ENCODE measurements at places on chromosomes 13 and 19.

DNA sequence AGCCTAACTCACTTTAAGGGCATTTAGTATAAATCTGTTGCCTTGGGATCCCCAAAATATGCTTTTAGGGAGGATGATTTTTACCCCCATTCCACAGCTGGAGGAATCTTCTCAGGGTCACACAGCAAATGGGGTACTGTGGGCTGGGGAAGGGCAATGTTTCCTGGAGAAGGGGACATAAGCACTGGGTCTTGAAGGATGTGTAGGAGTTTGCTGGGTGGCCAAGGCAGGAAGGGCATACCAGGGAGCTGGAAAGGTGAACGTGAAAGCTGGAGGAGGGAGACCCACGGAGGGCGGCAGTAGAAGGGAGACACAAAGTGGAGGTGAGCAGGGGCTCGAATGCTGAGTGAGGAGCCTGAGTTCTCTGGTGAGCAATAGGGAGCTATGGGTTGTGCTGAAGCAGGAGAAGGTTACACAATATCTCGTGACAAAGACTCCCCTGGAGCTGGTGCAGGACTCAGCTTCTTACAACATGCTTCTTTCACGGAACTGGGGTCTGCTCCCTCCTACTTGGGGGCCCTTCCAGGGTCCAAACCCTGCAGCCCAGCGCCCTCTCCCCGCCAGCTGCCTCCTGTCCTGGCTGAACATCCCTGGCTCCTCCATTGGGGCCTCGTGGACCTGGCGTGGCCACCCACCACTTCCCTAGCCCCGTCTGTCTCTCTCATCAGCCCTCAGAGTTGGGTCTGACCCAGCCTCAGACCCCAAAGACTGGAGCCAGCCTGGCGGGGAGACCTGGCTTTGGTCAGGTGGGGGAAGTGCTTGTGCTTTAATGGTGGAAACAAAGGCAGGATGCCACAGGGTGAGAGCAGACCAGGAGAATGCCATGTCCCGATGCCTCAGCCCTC lies 11.1 kb downstream of the CILP2 start:
- no peak for DNase-seq

DNA sequence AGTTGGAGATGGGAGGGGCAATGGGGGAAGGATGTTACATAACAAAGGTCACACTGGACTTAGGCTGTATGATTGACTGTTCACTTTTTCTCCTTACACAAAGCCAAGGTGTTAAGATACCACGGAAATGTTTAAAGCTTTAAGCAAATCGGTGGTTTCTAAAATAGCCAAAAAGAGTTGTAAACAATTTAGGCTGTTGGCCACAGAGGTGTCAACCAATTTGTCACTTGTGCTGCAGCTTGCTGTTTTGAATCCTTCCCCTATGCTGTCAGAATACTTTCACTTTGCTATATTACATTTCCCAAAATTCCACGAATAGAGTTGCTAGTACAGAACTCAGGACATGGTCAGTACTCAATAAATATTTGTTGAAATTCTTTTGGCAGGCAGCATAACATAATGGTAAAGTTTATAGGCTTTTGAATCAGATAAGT lies 149.3 kb downstream of the VWA8 start:
- DNase-seq = no peak

DNA sequence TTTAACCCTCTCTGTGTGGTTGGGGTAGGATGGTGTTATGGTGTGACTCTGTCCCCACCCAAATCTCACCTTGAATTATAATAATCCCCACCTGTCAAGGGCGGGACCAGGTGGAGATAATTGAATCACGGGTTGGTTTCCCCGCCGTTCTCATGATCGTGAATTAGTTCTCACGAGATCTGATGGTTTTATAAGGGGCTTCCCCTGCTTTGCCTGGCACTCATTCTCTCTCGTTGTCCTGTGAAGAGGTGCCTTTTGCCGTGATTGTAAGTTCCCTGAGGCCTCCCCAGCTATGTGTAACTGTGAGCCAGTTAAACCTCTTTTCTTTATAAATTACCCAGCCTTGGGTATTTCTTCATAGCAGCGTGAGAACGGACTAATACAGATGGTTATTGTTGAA lies 68.8 kb downstream of the ARHGEF7 start:
- no peak for DNase-seq

DNA sequence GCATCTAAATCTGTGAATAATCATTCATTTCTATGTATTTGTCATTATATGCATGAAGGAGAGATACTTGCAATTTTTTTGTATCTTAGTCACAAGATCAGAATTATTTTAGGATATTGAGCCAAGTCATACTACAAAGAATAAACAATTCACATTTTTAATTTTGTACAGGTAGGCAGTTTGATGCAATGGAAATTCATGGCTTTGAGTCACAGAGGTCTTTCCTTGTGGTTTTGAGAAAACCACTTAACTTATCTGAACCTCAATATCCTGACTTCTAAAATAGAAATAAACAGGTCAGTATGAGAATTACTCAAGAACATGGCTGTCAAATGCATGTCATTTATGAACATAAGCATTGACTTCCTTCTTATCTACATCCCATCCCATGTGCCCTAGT lies 221.4 kb upstream of the SLC10A2 start:
- no peak for DNase-seq

- no peak for DNase-seq
These were observed 131.5 kb upstream of the GJB6 start for GRCh38 chr13:20363603-20364002.

GRCh38 chr19:8185343-8186068 lies 23.7 kb upstream of the CERS4 start:
- no peak for DNase-seq

DNA sequence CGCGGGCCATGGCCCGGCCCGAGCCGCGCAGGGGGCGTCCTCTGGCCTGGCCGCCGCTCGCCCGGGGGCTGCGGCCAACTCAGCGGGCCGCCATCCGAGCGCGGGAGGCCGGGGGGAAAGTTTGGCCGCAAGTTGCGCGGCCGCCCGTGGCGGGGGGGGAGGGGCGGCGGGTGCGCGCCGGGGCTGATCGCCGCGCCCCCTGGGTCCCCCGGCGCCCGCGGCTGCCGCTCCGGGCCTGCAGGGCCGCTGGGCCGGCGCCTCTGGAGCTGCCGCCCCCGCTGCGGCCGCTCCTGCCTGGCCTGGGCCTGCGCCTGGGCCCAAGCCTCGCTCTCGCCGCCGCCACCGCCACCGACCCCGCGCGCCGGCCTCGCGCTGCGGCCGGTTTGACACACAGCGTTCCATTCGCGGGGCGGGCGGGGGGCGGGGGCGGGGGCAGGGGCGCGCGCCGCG lies at the start of gene NR2F6:
Gene NR2F6 (minus strand): TSS at position 385 of the 450 bp plus-strand sequence. CDS start 699 bp downstream, outside the sequence.
- no peak for DNase-seq

GRCh38 chr13:96130818-96131340 lies 41.0 kb downstream of the HS6ST3 start:
- DNase-seq = no peak
